Right cardiac atrium (tissue), 5 donors: ENCODE measurements at places on chromosomes 7 and 10. TPM values are rescaled to one million over a fixed set of nuclear protein-coding genes. Genes with fewer than 3 reads are reported as not detected.

- DNase-seq: peak; percentile 83
These were observed 197.6 kb upstream of the ZNF32 start for GRCh38 chr10:43846187-43846680.

DNA sequence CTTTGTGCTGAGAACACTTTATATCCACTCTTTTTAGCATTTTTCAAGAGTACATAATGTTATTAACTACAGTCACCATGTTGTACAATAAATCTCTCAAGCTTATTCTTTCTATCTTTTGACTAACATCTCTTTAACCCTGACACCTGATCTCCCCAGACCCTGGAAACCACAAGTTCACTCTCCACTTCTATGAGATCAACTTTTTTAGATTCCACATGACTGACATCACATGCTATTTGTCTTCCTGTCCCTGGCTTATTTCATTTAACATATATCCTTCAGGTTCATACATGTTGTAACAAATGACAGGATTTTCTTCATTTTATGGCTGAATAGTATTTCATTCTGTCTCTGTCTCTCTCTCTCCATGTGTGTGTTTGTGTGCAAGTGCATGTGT lies 15.5 kb downstream of the SLC13A1 start:
- DNase-seq: no peak

Gene PDCD11
- total RNA-seq: 11.9 TPM

Gene CLCN1
- total RNA-seq: not detected

DNA sequence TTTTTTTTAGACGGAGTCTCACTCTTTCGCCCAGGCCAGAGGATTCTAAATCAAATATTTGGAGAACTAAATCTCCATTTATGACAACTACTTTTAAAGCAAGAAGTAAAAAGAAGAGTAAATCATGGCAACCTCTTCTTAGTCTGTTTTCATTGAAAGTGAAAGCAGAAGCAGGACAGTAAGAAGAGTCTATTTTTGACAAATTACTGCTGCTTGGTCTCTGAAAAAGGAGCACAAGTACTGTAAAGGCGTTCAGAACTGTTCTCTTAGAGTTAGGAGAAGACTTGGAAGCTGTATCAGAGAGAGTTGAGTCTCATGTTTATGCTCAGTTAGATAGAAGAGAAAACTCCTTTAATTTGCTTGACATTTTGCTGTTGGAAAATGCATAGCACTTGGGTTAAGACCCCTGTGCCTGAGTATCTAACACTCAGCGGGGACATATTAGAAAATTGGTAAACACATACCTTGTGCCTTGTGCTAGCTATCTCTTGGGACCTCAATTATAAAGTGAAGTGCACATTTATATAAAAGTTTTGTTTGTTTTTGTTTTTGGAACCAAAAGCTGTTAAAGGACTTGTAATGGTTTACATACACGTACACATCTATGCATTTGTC lies 433.0 kb downstream of the ANKRD7 start:
- no peak for DNase-seq

DNA sequence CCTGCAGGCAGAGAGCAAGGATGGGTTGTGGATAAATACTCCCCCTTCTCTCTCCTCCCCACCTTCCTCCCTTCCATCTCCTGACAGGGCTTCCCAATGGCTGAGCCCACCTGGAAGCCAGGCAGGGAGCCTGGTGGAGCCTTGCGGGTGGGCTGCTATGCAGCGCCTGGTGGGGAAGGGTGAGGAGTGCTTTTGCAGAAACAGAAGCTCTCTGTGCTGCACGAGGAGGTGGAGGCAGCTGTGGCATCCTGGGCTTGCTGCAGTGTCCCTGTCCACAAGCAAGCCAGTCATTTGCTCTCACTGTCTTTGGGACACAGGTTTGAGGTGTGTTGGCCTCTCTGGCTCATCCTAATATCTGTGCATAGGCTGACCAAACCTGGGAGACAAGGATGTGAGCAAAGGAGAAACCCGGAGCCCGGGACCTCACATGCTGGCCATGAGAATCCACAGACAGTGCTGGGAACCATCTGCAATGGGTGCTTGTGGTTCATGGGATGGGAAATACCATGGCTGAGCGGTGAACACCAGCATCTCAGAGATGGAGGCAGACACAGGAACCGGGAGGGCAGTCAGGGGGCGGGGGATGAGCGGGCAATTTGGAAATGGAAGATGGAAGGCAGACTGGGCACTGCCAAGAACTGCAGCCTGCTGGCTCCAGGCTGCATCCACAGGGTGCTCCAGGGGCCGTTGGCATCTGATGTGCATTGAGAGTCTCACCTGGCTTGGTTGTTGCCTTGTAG lies 364.2 kb downstream of the GLRX3 start:
- no peak for DNase-seq

DNA sequence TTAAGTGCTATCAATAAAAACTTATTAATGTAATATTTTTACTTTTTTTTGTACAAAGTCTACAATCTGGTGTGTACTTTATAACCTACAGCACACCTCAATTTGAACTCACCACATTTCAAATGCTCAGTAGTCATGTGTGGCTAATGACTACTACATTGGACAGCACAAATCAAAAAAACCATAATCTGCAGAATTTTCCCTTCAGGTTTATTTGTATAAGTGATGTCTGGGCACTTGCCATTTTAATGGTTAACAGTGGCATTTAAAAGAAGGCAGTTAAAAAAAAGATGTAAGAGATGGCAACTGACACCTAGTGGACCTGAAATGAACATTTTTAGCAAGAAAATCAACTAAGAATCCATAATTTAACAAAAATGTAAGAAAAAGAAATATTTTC lies 124.6 kb upstream of the NRBF2 start:
- DNase-seq: no peak

DNA sequence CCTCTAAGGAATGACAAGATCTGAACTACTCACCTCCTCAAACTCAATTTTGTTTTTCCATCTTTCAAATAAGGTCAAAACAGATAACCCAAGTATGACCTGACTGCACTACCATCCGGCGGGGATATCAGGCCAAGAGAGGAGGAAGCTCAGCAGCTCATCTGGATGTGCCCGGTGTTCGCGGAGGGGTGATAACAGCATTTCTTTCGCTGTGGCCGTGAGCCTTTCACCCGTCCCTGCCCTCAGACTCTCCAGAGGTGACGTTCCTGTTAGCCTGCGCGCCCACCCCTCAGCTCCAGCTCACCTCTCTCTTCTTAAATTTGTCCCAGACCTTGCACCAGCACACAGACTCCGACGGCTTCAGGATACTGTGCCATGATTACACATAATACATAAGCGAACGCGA lies 526 bp downstream of the ZNF248 start:
- peak; percentile 57 for DNase-seq

DNA sequence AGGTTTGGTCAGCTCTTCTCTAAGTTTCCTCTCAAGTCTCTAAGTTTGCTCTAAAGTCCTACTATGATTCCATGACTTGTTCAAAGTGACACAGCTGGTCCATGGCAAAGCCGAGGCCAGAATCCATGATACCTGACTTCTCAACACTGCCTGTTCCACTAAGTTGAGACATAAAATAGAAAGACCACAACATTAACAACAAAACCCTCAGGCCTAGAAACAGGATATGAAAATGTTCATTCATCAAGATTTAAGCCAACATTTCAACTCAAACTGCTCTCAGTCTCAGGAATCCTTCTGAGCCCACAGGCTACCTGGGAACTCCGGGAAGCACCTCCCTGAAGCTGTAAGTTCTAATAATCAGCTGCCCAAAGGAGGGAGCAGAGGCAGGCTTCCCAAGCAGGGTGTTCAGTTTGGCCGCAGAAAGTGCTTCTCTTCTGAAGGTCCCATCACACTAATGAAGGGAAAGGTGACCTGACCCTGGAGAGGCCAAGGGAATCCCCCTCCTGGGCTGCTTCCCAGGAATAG lies 62.9 kb downstream of the STK17A start:
- DNase-seq: no peak

GRCh38 chr10:124544711-124545110 lies 83.1 kb downstream of the LHPP start:
- peak; percentile 70 for DNase-seq

GRCh38 chr10:85642421-85643170 lies 724.0 kb downstream of the GRID1 start:
- no peak for DNase-seq

DNA sequence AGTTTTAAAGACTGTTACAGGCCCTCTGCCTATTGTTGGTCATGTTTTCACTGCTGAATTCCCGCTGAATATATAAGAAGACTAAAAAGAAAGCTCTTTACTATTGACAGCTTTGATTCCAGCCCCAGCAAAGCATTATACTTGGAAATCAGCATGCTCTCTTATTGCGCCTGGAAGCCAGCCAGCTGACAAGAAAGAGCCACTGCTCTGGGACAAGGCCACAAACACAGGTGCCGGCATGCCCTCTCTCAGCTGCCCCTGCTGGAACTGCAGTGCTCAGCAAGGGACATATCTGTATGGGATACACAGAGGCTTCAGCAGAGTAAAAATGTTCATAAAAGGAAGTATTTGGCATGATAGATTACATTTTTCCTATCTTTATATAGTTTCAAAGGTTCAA lies 523.9 kb downstream of the ADRA2A start:
- no peak for DNase-seq
